ENCODE measurements at places on chromosomes 5 and 9.

DNA sequence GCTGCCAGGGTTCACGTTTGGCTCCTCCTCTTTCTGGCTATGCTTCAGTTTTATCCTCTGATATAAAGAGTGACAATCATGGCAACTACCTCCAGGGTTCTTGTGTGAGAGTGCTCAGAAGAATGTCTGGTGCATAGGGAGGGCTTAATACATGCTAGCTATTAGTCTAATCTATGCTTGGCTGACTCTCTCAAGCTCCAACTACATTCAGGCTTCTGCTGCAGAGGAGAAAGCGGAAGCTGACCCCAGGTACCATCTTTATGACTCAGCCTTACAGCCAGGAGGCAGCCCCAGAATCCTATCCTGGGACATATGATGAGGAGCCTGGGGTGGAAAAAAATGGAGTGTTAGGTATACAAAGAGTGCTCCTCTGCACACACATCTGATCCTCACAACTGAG, 32.1 kb upstream of the RASGRF2 start:
- no peak for DNase-seq

DNA sequence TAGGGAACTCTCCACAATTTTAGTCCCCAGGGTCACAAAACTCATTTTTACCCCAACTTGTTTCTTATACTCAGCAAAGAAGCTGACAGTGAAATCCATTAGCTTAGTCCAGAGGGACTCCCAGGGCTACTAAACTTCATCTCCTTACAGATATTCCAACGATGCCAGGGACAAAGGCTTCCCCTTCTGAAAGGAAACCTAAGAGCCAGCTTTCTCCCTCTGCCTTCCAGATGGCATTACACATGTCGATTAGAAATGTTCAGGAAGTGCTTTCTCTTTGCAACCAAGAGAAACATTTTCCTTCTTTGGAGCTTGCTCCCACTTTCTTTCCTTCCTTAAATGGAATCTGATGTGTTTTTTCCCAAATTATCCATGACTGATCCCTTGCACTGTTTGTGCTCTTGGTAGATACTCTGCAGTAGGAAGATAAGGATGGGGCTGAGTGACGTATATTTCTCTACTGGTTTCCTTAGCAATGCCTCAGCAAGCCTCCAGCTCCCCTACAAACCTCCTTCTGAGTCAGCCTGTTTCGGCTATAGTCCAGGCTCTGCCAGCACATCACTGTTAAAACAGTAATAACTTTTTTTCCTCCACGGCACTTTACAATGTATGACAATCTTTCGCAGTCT, 43.0 kb upstream of the HTR4 start:
- no peak for DNase-seq

DNA sequence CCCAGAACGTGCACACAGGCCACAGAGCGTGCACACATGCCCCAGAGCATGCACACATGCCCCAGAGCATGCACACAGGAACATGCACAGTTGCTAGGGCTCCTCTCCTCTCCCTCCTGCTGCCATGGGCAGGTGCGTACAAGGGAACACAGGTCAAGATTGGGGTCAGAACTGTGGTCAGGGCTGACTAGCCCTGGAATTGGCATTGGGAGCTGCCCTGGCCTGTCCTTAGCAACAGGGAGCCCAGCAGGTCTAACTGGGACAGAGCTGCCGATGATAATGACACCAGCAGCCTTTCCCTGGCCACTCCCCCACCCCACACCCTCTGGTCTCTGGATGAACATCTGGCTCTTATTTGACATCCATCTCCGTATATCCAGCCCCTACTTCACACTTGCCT, 8.0 kb downstream of the PCDH1 start:
- DNase-seq, result no peak

DNA sequence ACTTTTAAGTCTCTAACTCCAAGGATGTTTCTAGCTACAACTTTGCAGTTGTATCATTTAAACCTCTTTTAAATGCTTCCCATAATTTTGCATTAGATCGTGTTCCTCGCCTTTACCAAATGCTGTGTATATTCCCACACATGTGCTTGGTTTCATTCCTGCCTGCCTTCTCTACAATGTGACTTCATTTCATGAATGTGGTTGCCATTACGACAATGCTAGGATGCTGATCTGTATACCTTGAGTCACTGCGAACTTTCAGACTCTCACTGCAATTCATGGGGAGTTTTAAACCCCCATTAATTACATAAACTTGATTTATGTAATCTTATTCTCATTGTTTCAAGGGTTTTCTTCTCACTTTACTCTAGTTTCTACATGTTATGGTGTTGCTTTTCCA, 50.3 kb downstream of the UBE2QL1 start:
- DNase-seq, result no peak

GRCh38 chr5:110383231-110383630, 343.2 kb downstream of the TMEM232 start:
- no peak for DNase-seq

GRCh38 chr5:40587376-40587775, 92.3 kb upstream of the PTGER4 start:
- no peak for DNase-seq

Measured in NB4 (cell line).